B cell (primary cell): ENCODE measurements at places on chromosomes 4 and X.

- H3K27ac ChIP-seq: peak overlapping the region; percentile 86
- H3K36me3 ChIP-seq: no peaks in the 10 kb centered on the region
- H3K4me3 ChIP-seq: peak overlapping the region; percentile 98
- H3K4me1 ChIP-seq: peaks cover 14% of the 10 kb centered on the region
- peak; percentile 17 for DNase-seq
These were observed 1.2 kb downstream of the UGDH start for GRCh38 chr4:39525822-39526690.

DNA sequence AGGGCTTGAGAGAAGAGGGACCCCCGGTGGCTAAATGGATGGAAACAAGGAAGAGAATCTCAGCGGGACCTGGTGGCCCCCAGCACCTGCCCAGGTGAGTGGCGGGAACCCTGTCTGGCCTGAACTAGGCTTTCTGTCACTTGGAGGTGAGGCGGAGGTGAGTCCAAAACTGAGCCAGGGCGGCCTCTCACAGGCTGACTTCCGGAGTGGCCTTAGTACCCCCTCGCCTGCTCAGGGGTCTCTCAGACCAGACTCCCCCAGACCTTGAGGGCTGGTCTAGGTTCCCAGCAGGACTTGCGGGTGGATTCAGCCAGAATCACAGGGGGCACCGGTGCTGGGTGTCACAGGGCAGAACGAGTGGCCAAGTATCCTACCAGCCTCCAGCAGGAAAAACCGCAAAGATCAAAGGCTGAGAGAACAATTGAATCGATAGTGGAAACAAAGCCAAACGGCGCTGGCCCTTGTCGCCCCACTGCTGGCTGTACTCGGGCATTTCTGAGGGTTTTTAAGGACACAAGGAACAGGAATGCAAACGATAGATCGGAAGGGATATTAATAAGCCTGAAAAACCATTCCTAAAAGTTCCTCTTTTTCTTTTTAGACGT, 67.8 kb downstream of the WFS1 start:
- no peak overlapping the region for H3K4me3 ChIP-seq
- H3K27me3 ChIP-seq: no peaks in the 10 kb centered on the region

DNA sequence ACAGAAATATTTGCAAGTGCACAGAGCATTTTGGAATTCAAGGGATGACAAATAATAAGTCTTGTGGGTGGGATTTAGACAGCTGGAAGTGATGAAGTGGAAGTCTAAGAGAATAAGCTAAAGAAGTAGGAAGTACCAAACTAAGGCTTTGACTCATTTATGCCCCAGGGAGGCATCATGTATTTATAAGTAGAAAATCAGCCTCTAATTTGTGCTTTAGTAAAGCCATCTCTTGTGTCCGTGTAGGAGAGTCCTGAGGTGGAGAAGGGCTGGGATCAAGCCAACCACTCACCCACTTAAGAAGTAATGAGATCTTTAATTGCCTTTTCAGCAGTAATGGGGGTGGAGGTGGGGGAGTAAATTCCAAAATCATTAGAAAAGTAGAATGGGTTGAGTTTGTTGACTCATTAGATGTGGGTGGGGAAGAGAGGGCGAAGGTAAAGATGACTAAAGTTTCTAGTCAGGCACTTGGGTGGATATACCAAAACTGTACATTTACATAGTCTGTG, 356.7 kb downstream of the STIM2 start:
- H3K4me3 ChIP-seq: no peak overlapping the region
- no peak overlapping the region for H3K27ac ChIP-seq
- no peaks in the 10 kb centered on the region for H3K36me3 ChIP-seq
- no peaks in the 10 kb centered on the region for H3K4me1 ChIP-seq
- DNase-seq: no peak
- no peaks in the 10 kb centered on the region for H3K27me3 ChIP-seq

GRCh38 chrX:109862433-109862832, 129.4 kb upstream of the ACSL4 start:
- no peak for DNase-seq
- H3K27ac ChIP-seq: no peak overlapping the region
- H3K4me1 ChIP-seq: no peaks in the 10 kb centered on the region
- H3K4me3 ChIP-seq: no peak overlapping the region
- no peaks in the 10 kb centered on the region for H3K27me3 ChIP-seq

- H3K27me3 ChIP-seq: no peaks in the 10 kb centered on the region
- no peak for DNase-seq
- H3K4me1 ChIP-seq: no peaks in the 10 kb centered on the region
These were observed 111.2 kb downstream of the CEP44 start for GRCh38 chr4:174394915-174395314.

DNA sequence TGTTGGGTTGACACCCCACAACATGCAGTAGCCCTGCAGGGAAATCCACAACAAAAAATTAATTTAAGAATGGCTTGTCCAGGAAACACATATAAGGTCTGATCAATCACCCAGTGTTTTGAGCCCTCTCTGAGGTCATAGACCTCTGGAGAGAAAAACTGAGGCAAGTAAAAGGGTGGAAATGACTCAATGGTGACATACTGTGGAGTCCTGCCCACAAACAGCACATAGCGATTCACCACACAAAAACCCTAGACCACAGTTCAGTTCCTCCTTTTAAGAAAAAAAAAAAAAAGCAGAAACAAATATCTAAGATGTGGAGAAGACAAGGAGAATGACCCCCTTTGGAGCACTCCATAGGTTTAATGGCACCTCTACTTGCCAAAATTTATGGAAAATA, 2691.0 kb downstream of the PCDH7 start:
- no peak for DNase-seq
- H3K27me3 ChIP-seq: no peaks in the 10 kb centered on the region
- no peak overlapping the region for H3K4me3 ChIP-seq
- H3K4me1 ChIP-seq: no peaks in the 10 kb centered on the region

DNA sequence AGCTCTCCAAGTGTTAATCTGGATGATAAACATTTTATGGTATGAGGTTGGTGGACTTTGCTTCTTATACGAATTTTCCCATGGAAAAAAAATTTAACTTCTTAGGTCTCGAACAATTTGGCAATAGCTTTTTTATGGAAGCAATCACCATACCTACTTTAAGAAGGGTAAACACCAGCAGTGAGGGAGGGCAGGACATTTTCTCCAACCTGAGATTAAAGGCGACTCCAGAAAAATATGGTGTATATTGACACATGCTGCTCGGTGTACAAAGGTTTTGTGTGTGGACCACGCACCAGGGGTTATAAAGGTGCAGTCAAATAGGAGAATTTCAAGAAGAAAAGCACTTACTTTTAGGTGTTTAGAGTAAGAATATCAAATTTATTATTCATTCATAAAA, 34.2 kb upstream of the SULT1E1 start:
- no peak for DNase-seq
- no peaks in the 10 kb centered on the region for H3K4me1 ChIP-seq
- no peak overlapping the region for H3K4me3 ChIP-seq
- no peak overlapping the region for H3K27ac ChIP-seq

- H3K36me3 ChIP-seq: no peaks in the 10 kb centered on the region
- no peak for DNase-seq
- H3K4me1 ChIP-seq: no peaks in the 10 kb centered on the region
These were observed 53.0 kb upstream of the SORCS2 start for GRCh38 chr4:7139167-7139982.

DNA sequence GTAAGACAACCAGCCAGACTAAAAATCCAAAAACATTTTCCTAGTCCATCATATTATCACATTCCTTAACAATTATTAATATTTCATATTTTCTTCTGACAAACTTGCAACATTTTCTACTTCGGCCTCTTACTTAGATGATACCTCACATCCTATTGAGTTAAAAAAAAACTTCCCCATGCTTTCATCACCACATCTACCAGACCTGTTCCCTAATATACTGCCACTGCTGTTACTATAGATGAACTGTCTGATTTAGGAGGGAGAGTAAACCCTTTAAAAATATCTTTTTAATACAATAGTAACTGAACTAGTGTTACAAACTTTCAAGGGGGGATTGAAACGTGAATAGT, 1.5 kb downstream of the FAM200B start:
- H3K4me1 ChIP-seq: peaks cover 16% of the 10 kb centered on the region
- DNase-seq: no peak
- H3K36me3 ChIP-seq: peaks cover 2% of the 10 kb centered on the region
- no peak overlapping the region for H3K27ac ChIP-seq
- no peak overlapping the region for H3K4me3 ChIP-seq
- H3K27me3 ChIP-seq: no peaks in the 10 kb centered on the region

- H3K36me3 ChIP-seq: no peaks in the 10 kb centered on the region
- no peak for DNase-seq
- H3K4me3 ChIP-seq: no peak overlapping the region
- H3K4me1 ChIP-seq: no peaks in the 10 kb centered on the region
These were observed 21.9 kb upstream of the SPON2 start for GRCh38 chr4:1194010-1194900.

DNA sequence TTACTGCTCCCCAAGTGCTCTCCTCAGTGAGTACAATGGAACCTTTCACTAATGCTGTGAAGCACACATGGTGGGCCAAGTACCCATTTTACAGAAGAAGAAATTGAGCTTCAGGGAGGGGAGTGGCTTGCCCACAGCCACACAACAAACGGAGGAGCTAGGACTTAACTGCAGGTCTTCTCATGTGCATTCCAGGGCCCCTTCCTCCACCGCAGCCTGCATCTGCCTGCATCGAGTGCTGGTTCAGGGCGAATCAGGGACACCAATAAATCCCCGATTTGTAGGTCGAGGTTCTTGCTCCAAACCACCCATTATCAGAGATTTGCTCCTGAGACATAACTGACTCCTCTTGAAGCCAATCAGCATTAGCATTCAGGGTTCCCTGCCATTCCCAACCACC, 100.9 kb downstream of the MAMLD1 start:
- no peak overlapping the region for H3K27ac ChIP-seq
- H3K4me1 ChIP-seq: no peaks in the 10 kb centered on the region
- H3K36me3 ChIP-seq: no peaks in the 10 kb centered on the region
- H3K4me3 ChIP-seq: no peak overlapping the region

GRCh38 chr4:76426272-76426671, 5.3 kb upstream of the CCDC158 start:
- DNase-seq: no peak
- peaks cover 3% of the 10 kb centered on the region for H3K27me3 ChIP-seq
- H3K4me1 ChIP-seq: peaks cover 5% of the 10 kb centered on the region
- no peak overlapping the region for H3K27ac ChIP-seq
- no peaks in the 10 kb centered on the region for H3K36me3 ChIP-seq
